ENCODE measurements at places on chromosomes 16 and 17.

GRCh38 chr17:4982305-4982704 is 5.2 kb downstream of the CAMTA2 start:
- DNase-seq, result no peak

- peak; percentile 18 for DNase-seq
Observed at GRCh38 chr16:11743308-11744074, 834 bp upstream of the TXNDC11 start.

GRCh38 chr17:38702166-38702915 is 2.7 kb upstream of the MLLT6 start:
- DNase-seq, result peak; percentile 75

GRCh38 chr17:34243364-34244320 is 11.4 kb upstream of the CCL2 start:
- no peak for DNase-seq

DNA sequence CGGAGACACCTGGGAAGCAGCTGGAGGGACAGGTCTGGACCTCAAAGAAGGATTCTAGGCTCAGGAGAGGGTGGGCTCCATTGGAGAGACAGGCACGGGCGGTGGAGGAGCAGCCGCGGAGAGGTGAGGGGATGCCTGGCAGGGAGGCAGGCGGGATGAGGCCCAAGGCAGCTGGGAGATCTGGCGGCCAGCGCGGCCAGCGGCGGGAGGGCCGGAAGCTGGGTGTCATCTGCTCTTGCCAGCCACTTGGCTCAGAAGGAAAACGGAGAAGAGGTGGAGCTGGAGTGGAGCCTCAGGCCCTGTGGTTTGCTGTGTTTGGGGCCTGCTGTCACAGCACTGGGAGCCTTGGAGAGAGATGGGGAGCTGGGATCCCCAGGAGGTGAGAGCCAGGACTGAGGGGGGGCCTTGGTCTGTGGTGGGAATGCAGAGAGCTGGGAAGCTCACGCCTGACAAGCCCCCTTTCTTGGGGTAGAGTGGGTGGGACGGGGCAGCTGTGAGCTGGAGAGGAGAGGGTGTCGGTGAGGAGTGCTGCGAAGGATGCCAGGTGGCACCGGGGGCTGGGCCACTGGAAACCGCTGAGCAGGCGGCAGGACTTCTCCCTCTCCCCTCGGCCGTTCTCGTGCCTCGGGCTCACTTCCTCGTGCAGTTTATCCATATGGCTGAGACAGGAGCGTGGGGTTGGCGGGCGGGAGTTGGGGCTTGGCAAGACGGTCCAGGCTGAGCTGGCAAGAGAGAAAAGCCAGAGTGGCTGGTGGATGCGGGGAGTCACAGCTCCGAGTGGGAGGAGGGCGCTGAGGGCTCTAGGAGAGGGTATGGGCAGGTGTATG is 8.0 kb downstream of the TBC1D24 start:
- DNase-seq, result no peak

DNA sequence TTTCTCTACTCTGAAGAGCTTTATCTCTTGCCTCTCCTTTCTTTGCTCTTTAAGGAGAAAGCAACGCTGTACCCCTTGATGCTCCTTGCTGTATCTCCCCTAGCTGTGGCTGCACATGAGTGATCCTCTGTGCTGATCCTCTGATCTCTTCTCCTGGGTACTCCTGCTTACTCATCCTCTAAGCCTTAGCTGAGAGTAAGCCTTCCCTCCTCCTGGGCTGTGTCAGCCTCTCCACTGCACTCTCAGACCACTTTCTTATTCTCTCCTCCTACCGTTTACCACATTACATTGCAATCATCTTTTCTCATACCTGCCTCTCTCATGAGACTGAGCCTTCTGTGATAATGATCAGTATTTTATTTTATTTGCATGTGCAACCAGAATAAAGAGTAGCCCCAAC is 25.1 kb downstream of the SOX9 start:
- no peak for DNase-seq

GRCh38 chr17:7133424-7133823 is 18.8 kb upstream of the ASGR2 start:
- peak; percentile 13 for DNase-seq

DNA sequence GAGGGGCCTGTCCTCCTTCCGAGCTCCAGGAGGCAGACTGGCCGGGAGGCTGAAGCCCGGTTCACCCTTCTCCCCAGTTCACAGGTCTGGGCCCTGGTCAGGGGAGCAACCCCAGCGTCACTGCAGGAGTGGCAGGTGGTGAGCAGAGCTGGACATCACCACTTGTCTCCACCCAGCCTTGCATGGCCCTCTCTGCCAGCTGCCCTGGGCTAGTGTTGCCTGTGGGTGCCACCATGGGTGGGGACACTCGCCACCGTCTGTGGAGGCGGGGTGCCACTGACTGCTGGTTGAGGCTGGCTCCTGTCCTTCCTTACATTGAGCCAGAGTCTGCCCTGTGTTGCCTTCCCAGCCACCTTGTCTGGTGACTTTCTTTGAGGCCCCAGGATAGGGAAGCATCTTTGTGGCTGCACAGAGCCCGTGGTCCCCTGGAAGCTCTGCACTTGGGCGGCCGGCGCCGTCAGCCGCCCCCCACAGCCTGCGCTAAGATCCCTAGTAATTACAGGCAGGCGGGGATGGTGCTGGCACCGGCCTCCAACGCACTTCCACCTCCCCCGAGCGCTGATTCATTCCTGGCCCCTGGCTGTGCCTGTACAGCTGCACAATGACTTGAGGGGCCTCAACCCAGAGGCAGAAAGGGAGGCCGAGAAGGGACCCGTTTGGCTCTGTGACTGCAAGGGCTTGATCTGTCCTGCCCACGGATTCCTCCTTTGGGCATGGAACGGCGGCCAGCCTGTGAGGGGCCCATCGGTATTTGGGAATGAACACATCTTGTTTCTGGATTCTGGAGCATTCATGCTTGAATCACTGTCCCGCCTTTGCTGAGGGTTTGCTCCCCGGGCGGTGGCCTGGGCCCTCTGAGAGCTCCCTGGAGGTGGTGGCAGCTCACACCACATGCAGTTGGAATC is 5.2 kb downstream of the BAIAP2 start:
- DNase-seq, result no peak

- DNase-seq, result peak; percentile 55
Observed at GRCh38 chr17:50956750-50957523, 90.8 kb upstream of the TOB1 start.

DNA sequence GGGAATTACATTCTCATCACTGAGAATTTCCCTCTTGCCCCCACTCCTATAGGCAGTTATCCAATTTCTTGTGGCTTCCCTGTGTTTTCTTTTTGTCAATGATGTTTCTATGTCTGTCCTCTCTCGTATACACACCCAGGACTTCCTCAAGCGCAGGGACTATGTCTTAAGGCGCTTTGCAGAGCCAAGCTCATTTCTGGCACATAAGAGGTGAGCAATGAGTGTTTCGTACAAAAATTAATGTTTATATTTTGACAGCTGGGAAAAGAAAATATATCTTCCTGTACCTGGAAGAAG is 947 bp downstream of the DDX42 start:
- DNase-seq, result no peak

All from stimulated activated CD4-positive, alpha-beta T cell treated with anti-CD3 and anti-CD28 coated beads, Interleukin-2, amount 100 ng/mL, for 48 hours (primary cell).